ENCODE measurements at places on chromosomes 7 and 10.

DNA sequence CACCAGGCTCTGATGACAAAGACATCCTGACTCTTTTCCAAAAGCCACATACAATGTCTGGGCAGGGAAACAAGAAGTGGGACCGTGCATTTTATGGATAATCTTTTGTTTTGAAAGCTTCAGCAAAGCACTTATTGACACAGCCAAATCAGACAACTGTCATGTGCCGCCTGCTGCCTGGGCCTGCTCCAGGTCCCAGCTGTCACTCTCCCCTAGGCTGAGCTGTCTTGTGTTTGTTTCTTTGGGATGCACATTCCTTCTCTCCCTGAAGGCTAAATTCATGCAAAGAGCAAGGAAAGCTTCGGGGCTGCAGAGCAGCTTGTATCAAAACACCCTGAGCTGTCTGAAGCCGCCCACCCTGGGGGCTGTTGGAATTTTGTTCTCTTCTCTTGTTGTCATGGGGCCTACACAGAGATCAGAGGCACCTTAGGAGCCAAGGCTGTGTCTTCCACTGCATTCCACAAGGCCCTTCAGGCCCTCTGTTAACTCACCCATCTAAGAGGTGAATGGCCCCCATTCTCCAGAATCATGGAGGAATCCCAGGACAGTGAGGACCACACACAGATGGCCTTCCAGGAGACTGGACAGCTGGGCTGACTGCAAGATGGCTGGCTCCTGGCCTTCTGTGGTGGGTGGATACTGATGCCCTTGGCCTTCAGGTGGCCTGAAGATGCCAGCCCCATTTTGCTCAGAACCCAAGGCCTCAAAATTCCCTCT, 17.8 kb upstream of the SLC18A2 start:
- no peak for DNase-seq

GRCh38 chr10:104300002-104300735, 31.2 kb downstream of the GSTO2 start:
- peak; percentile 100 for DNase-seq

DNA sequence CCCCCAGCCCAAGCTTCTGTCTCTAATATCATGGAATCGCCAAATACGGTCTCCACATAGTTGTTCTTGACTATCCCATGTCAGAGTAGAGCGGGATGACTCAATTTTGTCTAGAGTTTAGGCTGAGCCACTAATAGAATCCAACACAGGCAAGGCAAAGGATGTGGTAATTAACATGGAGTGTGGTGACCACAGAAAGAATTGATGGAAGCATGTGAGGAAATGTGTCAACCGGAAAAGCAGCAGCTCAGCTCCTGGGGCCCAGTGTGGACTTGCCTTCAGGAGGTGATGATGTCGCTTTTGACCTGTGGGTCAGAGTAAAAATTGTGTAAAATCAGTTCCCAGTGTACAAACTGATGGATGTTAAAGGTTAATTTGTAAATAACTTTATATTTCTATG, 139.3 kb upstream of the KLF6 start:
- peak; percentile 89 for DNase-seq

GRCh38 chr10:45514291-45515270, 140.6 kb downstream of the ALOX5 start:
- peak; percentile 22 for DNase-seq

DNA sequence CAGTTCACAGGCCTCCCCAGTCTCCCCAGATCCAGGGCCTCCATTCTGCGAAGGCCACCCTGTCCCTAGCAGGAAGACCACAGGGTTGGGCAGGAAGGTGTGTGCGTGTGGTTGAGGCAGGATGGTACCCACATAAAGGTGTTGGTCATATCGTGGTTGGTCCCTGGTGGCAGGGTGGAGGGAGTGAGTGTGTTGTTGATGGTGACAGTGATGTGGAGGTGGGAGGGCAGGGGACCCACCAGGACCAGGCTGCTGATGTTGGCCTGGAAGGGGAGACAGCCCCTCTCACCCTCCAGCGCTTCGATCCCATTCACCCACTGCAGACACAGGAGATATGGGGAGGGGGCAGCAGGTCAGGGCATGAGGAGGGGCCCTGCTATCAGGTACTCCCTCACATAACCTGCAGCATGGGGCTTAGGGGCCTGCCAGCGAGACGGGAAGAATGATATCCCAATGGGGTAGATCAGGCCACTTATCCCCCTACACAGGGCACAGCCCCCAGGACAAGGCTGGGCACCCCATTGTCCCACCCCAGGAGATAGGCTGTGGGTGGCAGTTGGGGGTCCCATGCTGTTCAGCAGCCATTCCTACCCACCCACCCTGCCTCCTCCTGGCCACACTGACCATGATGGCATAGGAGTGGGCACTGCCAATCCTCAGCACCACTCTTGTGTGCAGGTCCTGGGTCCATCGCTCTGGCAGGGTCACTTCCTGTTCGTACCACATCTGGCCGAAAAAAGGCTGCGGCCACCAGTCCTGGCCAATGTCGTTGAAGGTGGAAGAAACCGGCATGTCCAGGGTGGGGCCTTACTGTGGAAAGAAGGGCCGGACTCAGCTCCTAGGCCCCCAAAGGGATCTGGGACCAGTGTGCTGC, 69.0 kb upstream of the ZNF479 start:
- no peak for DNase-seq

DNA sequence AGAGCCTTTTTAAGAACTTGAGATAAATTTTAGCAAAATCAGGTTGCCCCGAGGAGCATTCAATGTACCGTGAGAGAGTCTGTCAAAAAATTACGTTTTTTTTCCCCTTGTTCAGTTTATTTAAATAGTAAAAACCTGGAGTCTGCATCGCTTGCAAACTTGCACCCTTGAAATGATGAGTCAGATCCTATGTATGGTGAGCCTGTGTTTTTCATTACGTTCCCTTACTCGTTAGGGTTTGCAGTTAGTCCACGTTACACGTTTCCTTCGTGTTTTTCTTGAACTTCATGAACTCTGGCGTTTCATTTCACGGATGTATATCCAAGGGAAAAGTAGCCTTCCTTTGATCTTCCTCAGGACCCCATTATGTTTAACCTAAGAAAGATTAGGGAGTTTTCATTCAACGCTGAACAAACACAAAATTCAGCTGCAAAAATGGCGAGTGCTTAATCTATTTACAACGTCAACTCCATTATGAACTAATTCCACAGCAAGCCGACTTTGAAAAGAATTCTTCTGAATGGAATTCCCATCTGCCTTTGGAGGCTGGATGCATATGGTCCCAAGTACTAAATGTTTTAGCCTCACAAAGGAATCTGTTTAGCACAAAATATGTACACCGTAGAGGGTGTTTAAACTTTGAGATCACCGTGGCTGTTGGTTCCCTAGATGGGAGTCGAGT, 182.4 kb downstream of the MYOF start:
- DNase-seq = no peak
